ENCODE measurements at places on chromosomes 16 and 17.

DNA sequence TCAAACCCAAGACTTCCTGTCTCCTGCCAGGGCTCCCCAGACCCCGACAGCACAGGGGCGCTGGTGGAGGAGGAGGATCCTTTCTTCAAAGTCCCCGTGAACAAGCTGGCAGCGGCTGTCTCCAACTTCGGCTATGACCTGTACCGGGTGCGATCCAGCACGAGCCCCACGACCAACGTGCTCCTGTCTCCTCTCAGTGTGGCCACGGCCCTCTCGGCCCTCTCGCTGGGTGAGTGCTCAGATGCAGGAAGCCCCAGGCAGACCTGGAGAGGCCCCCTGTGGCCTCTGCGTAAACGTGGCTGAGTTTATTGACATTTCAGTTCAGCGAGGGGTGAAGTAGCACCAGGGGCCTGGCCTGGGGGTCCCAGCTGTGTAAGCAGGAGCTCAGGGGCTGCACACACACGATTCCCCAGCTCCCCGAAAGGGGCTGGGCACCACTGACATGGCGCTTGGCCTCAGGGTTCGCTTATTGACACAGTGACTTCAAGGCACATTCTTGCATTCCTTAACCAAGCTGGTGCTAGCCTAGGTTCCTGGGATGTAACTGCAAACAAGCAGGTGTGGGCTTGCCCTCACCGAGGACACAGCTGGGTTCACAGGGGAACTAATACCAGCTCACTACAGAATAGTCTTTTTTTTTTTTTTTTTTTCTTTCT lies 8.1 kb downstream of the SERPINF1 start:
- DNase-seq: peak; percentile 94

GRCh38 chr17:76659928-76660655 lies 16.5 kb upstream of the ST6GALNAC1 start:
- DNase-seq: no peak

GRCh38 chr16:79468121-79468552 lies 132.4 kb downstream of the MAF start:
- DNase-seq: no peak

DNA sequence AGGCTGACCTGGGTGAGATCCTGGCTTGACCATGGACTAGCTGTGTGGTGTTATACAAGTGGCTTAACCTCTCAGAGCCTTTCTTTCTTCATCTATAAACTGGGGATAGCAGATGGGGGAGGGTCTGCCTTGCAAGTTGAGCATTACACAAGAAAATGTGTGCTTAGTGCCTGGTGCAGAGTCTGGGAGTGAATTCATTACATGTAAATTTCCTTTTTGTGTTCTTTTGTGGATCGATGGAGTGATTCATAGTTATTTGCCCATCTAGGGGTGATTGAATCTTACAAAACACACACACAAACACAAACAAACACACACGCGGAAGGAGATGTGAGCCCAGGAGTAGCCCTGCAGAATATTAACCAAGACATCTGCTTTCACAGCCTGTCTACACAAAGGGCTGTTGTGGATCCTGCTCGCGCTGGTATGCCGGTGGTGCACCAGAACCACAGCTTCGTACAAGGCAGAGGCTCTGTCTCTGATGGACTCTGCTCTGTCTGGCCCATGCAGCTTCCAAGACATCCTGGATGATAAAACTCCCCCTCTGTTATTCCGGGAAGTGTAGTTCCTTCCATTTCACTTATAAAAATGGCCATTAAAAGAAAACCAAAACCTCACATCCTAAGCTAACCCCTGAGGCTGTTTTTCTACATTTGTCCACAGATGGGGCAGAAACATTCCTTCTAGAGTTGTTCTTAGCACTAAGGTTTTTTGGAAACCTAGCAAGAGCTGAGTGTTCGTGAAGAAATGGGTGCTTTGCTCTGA lies 86.1 kb downstream of the UTP18 start:
- DNase-seq: no peak

- DNase-seq: peak; percentile 37
Measured at GRCh38 chr16:59634004-59634579, 900.0 kb upstream of the GOT2 start.

GRCh38 chr16:79062821-79063220 lies 537.7 kb downstream of the MAF start:
- DNase-seq: no peak

DNA sequence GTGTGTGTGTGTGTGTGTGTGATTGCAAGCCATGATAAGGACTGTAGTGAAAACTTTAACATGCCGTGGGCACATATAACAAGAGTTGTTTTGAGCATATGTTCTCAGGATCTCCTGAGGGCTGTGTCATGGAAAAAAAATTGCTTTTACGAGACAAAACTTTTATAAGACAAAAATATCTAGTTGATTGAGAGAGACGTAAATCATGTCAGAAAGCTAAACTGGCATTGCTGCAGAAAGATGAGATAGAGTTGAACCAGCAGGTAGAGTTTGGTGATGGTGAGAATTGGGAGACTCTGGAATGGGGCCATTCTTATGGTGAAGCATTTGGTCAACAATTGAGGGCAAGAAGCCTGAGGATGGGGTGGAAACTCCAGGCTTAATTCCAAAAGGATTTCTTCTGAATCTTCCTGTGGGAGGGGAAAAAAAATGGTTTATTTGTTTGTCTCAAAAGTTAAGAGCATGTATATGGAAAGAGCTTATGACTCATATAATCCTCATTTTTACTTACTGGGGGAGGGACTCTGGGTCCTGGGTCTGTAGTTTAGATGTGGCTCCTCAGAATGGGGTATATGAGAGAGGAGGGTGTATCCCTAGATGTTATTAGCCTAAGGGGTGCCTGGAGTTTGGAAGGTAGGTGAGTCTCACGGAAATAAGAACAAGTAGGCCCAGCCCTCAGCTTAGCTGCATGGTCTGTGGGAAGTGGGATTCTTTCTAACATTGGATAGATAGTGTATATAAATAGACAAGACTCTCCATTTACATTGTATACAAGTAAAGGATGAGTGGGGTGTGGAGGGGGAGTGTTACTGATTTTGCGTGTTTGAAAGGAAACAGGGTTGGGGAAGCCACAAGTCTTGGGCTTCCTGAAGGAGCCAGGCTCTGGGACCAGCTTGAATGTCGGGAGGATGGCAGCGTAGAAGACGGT lies 7.1 kb downstream of the MINK1 start:
- DNase-seq: no peak

- no peak for DNase-seq
Measured at GRCh38 chr16:50942143-50942542, 200.3 kb downstream of the CYLD start.

DNA sequence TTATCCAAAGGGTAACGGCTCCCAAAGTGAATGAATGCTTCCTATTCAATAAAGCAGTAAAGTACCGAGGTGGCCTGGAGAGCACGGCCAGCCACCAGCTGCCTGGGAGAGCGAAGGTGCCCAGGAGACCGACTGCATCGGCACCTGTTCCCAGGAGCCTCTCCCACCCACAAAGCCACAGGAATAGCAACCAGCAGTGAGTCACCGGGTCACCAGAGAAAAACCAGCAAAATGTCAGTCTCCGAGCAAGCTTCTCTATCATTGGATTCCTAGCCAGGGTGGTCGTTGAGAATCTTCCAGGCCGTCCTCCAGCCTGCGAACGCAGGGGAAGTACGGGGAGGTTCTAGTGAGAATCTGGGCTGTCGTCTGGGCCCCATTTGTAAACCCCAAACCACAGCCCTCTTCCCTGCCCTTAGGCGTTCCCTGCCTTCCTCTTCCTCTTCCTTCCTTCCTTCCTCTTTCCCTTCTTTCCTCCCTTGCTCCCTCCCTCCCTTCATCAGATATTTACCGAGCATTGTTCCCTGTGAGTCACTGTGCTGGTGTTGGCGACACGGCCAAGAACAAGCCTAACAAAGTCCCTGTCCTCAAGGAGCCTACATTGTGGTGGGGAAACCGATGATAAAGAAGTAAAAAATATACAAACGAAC lies 114.6 kb downstream of the SLC39A11 start:
- no peak for DNase-seq

- no peak for DNase-seq
Measured at GRCh38 chr17:8939496-8940334, 25.8 kb downstream of the PIK3R5 start.
